Stimulated activated CD4-positive, alpha-beta T cell treated with anti-CD3 and anti-CD28 coated beads, Interleukin-1b, Interleukin-23, amount 100 ng/mL, for 24 hours (primary cell): ENCODE measurements at places on chromosomes 7 and 10.

DNA sequence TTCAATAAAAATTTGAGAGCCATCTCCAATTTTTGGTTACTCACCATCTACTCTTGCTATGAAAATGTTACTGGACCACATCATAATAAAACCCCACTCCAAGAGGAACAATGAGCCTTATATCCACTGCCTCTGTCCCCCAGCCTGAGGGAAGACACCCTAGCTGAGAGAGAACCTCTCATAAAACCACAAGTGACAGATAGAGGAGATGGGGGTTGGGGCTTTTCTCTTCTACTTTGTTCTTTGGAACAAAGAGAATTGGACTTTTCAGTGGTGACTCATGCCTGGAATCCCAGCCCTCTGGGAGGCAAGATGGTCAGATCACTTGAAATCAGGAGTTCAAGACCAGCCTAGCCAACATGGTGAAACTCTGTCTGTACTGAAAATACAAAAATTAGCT, 27.6 kb upstream of the TAS2R16 start:
- no peak for DNase-seq

- DNase-seq = no peak
Measured at GRCh38 chr10:24488631-24489030, 235.1 kb downstream of the ARHGAP21 start.

DNA sequence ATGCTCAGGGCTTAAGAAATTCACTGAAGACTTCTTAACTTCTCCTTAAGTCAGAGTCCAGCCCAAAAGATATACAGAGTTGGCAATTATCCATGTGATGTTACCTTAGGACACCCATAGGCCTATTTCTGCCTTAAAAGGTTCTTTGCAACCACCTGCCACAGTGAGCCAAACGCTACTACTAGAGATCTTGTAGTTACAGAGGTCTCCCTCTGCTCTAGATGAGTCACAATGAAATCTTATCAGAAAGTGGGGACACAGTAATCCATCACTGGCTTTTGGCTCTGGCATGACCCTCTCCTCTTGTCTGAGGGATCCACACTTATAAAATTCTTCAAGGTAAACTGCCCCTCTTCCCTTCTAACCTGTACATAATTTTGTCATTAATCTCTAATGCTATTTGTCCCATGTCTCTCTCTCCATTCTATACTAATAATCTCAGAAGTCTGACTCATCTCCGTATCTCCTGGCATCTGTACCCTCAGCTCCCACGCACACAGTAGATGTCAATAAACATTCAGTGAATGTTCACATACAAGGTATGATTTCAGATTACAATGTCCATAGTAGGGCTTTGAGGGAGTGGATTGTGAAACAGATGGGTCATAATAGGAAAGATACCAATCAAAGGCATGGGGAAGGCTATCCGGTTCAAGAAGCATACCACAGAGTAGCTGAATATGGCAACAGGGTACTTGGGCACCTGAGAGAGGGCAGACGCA, 112.1 kb downstream of the SGMS1 start:
- no peak for DNase-seq

- DNase-seq = no peak
Measured at GRCh38 chr7:122626785-122627184, 72.1 kb downstream of the RNF133 start.

GRCh38 chr7:88661921-88662320, 97.6 kb upstream of the ZNF804B start:
- DNase-seq = no peak

DNA sequence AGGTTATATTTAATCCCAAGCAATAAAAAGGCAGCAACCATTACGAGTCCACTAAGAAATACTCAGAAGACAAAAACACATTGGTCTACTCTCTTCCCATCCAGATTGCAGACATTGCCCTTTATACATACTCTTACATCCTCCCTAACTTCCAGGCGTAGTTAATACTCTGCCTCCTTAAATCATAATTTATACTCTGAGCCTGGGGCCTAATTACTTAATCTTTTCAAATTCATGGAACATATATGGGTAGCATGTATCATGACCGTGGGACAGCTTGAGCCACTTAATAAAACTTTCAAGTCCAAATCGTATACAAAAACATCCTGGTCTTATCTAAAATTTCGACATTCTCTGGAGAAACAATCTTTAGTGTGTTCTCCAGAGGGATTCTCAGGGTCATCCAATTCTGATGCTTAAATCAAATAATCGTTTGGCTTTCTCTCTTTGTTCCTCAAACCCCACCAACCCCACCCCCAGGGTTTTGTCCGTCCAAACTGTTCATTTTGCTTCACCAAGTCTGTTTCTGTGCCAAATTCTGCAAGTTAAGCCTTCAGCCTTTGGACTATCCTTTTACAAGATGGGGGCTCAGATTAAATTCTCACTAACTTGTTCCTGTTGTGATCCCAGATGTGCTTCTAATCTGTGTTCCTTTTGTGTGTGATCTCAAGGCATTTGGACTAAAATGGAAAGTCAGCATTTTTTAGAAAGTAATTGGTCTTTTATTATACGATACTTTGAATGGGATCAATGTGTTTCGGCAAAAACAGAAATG, 86.4 kb downstream of the ADAM12 start:
- DNase-seq = no peak

DNA sequence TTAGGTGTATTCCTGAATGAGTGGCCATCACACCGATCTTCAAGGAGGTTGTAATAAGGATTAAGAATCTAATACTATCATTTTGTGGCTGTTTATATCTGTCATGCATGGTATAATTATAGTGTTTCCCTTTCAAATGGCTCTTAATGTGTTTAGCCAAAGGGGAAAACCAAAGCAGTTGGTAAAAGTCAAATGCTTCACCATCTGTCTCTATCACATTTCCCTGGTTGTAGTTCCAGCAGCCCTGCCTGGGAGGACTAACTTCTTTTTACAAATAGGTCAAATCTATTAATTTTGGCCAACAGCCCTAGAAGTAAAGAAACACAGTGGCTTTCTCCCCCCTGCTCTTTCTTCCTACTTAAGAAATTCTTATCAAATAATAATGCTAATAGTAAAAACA, 56.7 kb downstream of the ZNF365 start:
- no peak for DNase-seq

GRCh38 chr7:89200758-89201157, 405.2 kb upstream of the TEX47 start:
- DNase-seq = no peak

- DNase-seq = no peak
Measured at GRCh38 chr10:10878963-10879362, 138.7 kb upstream of the CELF2 start.

DNA sequence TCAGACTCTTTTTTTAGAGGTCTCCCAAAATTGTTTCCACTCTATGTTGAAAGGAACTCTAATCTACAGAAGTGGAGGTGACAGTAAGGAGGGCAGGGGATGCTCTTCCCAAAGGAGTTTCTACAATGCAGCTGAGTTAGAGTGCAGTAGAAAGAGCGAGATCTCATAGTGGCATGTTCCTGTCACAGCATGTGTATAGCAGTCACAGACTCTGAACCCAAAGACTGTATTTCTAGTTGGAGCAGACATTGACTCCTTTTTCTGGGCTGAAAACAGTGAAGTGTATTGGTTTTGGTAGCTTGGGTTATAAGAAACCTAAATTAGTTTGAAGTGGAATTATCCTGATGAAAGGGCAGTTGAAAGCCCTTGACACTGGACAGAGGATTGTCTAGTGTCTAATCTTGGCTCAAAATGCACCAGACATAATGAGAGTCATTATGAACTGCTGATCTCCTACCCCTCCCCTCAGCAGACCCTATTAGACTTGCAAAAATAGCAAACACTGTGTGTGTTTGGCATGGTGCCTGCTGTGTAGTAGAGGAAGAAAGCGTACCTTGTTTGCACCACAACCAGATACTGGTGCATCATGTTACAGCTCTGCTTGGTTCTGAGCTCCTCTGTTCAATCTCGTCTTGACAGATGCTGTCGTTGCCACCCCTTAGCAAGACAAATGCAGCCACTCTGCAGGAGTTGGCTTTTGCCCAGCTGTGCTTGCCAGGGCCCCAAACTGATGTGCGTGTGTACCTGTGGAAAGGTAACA, 336.0 kb downstream of the AUTS2 start:
- no peak for DNase-seq

GRCh38 chr7:156667110-156667426, 26.5 kb downstream of the RNF32 start:
- no peak for DNase-seq

GRCh38 chr10:5810225-5810624, 3.0 kb downstream of the GDI2 start:
- no peak for DNase-seq

DNA sequence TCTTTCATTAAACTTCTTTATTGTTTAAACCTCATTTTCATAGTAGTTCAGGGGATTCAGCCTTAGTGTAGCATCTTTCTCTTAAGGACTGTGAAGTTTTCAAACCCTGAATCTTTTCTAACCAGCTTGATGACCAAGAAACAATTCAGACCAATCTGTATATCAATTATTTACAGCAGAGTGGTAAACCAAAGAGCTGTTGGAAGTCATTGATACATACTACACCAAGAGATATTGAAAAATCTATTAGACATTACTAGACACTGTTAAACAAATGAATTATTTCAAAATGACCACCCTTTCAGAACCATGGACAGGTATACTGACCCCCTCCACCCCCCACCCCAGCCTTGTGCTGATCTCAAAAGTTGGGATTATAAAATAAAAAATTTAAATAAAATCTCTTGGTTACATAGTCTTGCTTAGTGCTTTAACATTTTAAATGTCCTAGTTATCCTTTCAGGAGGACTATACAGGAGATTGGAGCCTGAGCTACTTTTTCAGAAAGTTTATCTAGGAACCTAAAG, 143.9 kb upstream of the LSM8 start:
- no peak for DNase-seq

- DNase-seq = no peak
Measured at GRCh38 chr10:71397296-71398212, 834 bp downstream of the CDH23 start.

DNA sequence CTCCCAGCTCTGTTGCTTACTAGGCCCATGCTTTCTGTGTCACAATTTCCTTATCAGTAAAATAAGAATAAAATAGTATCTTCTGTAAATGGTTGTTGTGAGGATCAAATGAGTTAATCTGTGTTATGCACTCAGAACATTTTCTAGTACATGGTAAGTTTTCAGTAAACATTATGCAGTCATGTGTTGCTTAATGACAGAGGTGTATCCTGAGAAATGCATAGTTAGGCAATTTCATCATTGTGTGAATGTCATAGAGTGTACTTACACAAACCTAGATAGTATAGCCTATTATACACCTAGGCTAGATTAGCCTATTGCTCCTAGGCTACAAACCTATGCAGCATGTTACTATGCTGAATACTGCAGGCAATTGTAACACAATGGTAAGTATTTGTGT, 4.4 kb downstream of the PTTG1IP2 start:
- no peak for DNase-seq

DNA sequence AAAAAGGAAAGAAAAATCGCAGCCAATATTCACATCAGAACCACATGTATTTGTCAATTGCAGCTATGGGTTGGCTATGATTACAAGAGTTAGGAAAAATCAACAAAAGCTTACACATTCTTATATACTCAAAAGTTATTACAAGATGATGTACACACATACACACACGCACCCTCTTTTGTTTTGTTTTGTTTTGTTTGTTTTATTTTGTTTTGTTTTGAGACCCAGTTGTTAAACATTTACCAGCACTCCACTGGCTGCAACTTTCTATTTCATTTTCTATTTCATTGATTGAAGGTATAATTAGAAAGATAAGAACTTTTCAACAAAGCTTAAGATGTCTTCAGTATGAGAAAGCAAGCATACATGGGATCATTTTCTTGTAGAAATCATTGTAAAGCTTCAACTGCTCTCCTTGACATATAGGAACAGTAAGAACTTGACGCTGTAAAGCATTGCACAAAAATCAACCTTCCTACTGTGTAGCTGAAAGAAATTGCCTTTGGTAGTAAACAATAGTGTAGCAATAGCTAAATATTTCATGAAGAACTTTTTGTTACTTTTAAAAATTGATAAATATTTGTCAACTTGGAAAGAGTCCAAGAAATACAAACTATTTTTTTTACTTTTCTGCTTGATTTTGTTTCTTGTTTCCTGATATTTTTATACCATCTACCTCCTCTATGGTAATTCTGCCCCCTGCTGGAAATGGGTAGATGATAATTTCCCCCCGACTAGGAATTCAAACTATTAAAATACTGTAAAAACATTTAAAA, 205.9 kb downstream of the MBL2 start:
- DNase-seq = no peak

- no peak for DNase-seq
Measured at GRCh38 chr7:16144361-16144760, 277.0 kb downstream of the CRPPA start.

DNA sequence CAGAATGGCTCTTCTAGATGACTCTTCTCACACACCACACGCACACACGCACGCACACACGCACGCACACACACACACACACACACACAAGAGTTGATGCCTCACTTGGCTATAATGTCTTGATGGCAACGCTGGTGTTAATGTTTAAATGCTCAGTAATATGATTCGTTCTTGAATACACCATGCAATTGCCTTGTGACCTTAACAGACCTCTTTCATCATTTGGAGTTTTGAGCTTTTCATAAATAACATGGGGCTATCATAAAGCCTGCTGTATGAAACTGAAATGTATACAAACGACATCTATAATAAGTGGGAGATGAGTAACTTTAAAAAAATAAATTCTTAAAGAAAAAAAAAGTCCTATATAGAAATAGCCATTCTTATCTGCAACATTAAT, 8.2 kb downstream of the JCAD start:
- no peak for DNase-seq

GRCh38 chr10:36493516-36493880, 631.9 kb upstream of the ANKRD30A start:
- DNase-seq = no peak

DNA sequence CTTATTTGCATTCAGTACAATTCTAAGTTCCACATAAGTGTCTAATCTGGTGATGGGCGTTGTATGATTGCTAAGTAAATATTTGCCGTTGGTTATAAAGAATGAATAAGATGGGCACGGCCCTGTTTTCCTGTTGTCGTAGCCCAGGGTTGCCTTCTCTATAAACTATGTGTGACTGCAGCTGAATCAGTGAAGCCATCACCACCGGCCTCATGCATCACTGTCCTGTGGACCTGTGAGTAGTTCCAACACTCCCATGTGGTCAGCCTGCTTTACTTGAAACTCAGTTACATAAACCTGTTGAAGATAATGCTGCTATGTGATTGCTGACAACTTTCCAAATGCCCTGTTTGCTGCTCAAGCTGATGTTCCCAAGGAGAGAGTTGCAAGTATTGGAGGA, 21.6 kb upstream of the KLF6 start:
- DNase-seq = no peak

- DNase-seq = no peak
Measured at GRCh38 chr10:22803261-22803885, 89.0 kb upstream of the PIP4K2A start.

DNA sequence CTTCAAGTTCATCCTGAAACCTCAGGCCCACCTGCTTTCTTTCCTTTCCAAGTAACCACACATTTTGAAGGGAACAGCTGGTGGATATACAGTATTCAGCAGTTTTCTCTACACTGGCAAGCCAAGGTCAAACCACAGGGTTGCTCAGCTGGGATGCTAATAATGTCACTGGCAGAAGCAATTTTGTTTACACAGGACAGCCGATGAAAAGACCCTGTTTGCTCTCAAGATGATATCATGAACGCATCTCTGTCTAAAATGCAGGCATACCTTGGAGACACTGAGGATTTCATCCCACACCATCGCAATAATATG, 186.2 kb downstream of the USP6NL start:
- no peak for DNase-seq

GRCh38 chr10:13335881-13336280, 12.2 kb downstream of the SEPHS1 start:
- DNase-seq = no peak
